ENCODE measurements at places on chromosomes 5 and 9. TPM values are rescaled to one million over a fixed set of nuclear protein-coding genes. Genes with fewer than 3 reads are reported as not detected.

KCNMB1 gene
- not detected for total RNA-seq

NFIL3 gene
- 20.8 TPM for total RNA-seq

LECT2 gene
- not detected for total RNA-seq

HEMGN gene
- not detected for total RNA-seq

GADD45G gene
- 1.8 TPM for total RNA-seq

CDC25C gene
- total RNA-seq = 11.1 TPM

PCDHGA8 gene
- total RNA-seq = 0.65 TPM

BTNL9 gene
- total RNA-seq = not detected

ZER1 gene
- total RNA-seq = 20.2 TPM

NACC2 gene
- 19.4 TPM for total RNA-seq

EGFLAM gene
- total RNA-seq = 3.4 TPM

PCDHGA3 gene
- 0.65 TPM for total RNA-seq

HRCT1 gene
- 3.4 TPM for total RNA-seq

TMC1 gene
- not detected for total RNA-seq

HTR4 gene
- total RNA-seq = not detected

MARVELD2 gene
- total RNA-seq = 0.88 TPM

ARL14EPL gene
- total RNA-seq = not detected

CMYA5 gene
- total RNA-seq = 0.26 TPM

TEX48 gene
- total RNA-seq = not detected

SPATA9 gene
- total RNA-seq = not detected

ESM1 gene
- 0.16 TPM for total RNA-seq

RNF183 gene
- total RNA-seq = not detected

GFI1B gene
- not detected for total RNA-seq

NRARP gene
- total RNA-seq = 1.8 TPM

CCDC152 gene
- total RNA-seq = 2.1 TPM

GCNT4 gene
- total RNA-seq = 0.32 TPM

SH3RF2 gene
- total RNA-seq = 2.5 TPM

MZB1 gene
- total RNA-seq = not detected

TAS2R1 gene
- total RNA-seq = not detected

CCDC187 gene
- total RNA-seq = not detected

HTR1A gene
- not detected for total RNA-seq

STPG3 gene
- total RNA-seq = not detected

ACOT12 gene
- total RNA-seq = not detected

HAVCR2 gene
- total RNA-seq = 0.88 TPM

FREM1 gene
- 0.26 TPM for total RNA-seq

SLC35D2 gene
- 23.0 TPM for total RNA-seq

ZNG1F gene
- 0.96 TPM for total RNA-seq

IFNA2 gene
- not detected for total RNA-seq

SLC31A2 gene
- total RNA-seq = 4.9 TPM

ZCCHC9 gene
- total RNA-seq = 18.6 TPM

ANKRD18A gene
- total RNA-seq = not detected

All from epithelial cell of alveolus of lung (primary cell).